SK-N-DZ (cell line): ENCODE measurements at places on chromosomes 16 and 17.

GRCh38 chr17:72711521-72712310 is 380.8 kb downstream of the SLC39A11 start:
- no peak for DNase-seq

- no peak for DNase-seq
Observed at GRCh38 chr17:68480885-68481284, 23.6 kb upstream of the WIPI1 start.

DNA sequence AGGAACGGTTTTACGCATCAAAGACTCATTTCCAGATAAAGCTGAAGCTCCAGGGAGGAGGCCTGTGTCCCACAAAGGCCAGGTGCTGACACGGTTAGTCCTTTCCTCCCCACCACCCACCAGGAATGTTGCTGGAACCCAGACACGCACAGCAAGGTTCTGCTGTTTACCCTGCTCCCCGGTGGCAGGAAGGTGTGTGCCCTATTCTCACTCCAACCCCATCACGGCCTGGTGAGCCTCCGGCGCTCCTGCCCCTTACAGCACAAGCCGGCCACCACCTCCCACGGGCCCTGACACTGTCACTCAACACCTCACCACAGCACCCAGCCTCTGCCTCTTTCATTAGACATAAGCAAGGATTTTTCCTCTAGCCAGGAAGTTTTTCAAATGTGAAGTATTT is 47.8 kb downstream of the ANKRD11 start:
- DNase-seq = no peak

- DNase-seq = no peak
Observed at GRCh38 chr17:40327735-40328385, 18.9 kb downstream of the RARA start.

- DNase-seq = no peak
Observed at GRCh38 chr16:4876646-4877379, 29.5 kb downstream of the UBN1 start.

DNA sequence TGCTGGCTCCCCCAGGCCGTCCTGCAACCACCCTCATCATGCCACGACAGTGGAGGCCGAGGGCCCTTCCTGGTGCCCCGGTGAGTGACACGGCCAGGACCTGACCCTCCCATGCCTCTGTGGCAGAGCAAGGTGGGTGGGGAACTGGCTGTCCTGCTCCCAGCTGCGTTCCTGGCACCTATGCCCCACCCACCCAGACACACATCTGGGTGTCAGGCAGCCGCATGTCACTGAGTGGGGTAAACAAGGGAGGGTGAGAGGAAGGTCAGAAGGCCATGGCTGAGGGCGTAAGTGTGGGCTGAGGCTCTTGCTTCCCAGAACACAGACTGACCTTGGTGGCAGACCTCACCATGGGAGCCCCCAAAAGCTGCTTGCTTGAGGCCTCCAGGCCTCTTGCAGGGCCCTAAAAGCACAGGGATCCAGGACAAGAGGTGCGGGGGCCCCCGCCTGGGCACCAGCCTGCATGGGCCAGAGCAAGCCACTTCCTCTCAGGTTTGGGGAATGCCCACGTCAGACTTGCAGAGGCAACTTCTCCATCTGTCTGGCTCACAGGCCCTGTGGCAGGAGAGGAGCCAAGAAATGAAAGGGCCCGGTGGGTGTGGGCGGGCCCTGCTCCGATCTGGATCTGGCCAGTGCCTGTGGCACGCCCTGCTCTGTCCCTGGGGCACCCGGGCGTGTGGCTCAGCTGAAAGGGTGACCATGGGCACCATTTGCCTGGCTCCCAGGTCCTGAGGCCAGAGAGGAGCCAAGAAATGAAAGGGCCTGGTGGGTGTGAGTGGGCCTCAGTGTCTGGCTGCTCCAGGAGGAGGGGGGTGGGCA is 3.9 kb upstream of the CCDC57 start:
- DNase-seq = no peak

- no peak for DNase-seq
Observed at GRCh38 chr16:15726715-15727114, 76.7 kb downstream of the NDE1 start.

DNA sequence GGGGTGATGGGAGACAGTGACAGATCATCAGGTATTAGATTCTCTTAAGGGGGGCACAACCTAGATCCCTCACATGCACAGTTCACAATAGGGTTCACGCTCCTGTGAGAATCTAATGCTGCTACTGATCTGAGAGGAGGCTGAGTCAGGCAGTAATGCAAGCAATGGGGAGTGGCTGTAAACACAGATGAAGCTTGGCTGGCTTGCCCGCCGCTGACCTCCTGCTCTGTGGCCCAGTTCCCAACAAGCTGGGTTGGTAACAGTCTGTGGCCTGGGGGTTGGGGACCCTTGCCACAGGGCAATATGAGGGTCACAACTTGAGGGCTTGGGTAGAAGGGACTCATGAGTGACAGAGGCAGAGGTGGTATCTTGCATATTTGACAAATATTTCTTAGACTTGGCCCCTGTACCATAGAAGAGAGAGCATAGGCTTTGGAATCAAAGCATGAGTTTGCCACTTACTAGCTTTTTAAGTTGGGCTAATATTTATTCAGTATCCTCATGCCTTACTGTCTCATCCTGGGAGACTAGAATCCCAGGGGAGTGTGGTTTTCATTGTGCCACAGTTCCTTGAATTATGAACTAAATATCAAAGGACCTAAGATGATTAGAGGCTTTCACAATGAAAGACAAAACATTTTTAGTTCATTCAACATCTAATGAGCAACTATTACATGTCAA is 133.4 kb downstream of the SPACA3 start:
- DNase-seq = peak; percentile 27

GRCh38 chr16:61057635-61058034 is 978.6 kb downstream of the CDH8 start:
- DNase-seq = no peak

DNA sequence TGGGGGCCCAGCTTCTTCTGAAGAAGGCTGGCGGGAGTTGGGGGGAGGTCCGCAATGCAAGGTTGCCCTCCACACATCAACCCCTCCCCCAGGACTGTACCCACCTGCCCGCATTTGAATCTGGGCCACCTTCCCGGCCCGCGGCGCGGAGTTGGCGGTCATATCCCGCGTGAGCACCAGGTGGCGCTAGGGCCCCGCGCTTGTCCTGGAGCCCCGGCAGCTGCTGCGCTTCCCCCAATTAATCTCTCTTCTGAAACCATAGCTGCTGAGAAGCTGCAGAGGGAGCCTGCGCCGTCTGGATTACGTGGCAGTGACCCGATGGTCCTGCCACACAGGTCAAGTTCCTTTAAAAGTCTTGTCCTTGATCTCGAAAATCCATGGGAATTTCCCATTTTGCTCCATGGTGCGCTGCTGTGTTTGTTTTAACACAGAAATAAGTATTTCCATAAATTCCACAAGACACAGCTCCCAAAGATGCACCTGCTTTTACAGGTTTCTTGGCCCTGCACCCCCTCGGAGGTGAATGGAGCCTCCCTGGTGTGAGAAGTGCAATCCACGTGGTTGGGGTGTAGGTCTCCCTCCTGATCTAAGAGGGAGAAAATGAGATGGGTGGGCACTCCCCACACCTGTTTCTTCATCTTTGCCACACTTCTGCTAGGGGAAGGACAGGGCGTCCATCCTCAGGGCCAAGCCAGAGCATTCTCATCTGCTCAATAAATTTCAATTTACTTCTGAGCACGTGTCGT is 22.1 kb downstream of the COX4I1 start:
- DNase-seq = peak; percentile 85

- peak; percentile 31 for DNase-seq
Observed at GRCh38 chr16:84484579-84485254, 19.7 kb downstream of the MEAK7 start.
